NCI-H69 (cell line): ENCODE measurements at places on chromosomes 1 and 21.

- DNase-seq: no peak
Observed at GRCh38 chr1:97841338-97841737, 79.5 kb downstream of the DPYD start.

GRCh38 chr1:31244326-31244725, 4.6 kb upstream of the NKAIN1 start:
- DNase-seq: no peak

- peak; percentile 90 for DNase-seq
Observed at GRCh38 chr1:242784084-242784483, 259.6 kb upstream of the PLD5 start.

DNA sequence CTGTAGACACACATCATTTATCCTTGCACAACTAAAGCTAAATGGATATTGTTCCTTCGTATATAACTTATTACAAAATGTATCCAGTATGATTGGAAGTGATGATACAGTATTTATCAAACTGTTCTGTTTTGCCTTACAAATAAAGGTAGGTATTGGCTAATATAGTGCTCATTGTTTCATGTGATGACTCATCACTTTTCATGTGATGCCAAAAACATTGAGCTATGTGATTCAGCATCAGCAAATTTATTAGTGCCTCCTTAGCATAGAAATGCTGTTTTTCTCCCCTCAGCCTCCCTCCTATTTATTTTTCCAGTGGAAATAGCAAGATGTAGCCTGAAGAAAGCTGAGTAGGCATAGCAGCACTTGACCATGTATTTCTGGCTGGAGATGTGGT, 228.6 kb upstream of the LYPLAL1 start:
- peak; percentile 25 for DNase-seq

DNA sequence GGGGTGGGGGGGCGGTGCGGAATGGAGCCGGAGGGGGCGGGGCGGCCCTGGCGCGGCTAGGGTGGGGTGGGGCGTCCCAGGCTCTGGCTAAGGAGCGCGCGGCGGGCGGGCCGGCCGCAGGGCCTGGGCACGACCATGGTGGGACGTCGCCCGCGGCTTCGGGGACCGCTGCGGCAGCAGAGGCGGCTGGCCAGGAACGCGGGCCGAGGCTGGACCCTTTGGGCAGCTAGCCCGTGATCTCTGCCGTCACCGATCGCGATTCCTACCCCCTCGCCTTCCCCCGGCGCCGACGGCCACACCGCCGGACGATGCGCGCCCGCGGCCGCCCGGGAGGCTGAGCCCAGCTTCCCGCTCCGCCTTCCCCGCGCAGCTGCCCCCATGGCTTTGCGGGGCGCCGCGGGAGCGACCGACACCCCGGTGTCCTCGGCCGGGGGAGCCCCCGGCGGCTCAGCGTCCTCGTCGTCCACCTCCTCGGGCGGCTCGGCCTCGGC, at the start of gene MAP3K21:
Gene MAP3K21 (plus strand): TSS at position 74 of the 491 bp plus-strand sequence. CDS start 305 bp downstream, at position 379.
- no peak for DNase-seq

GRCh38 chr1:230127105-230128054, 60.3 kb downstream of the GALNT2 start:
- DNase-seq: peak; percentile 59

- DNase-seq: no peak
Observed at GRCh38 chr1:183810756-183811544, 6.0 kb downstream of the RGL1 start.
